ENCODE measurements at places on chromosomes 16 and 17.

DNA sequence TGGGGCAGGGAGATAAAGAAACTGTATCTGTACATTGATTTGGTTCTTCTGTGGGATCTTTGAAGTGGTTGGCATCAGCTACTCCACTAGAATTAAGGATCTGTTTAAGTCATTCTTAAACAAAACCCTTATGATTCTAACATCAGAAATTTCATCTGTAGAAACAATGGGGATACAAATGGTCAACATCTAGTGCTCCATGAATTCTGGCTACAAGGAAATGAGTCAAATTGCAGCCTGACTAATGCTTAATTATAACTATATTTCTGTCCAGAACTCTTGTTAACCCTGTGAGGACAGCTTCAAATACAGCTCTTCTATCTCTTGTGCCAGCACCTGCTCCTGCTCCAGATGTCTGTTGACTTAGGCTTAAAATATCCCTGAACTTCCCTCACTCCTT, 13.9 kb upstream of the GINS3 start:
- no peak for DNase-seq

- DNase-seq = no peak
These were observed 3.2 kb downstream of the ACSF3 start for GRCh38 chr16:89096768-89097391.

- no peak for DNase-seq
These were observed 39.5 kb downstream of the USP7 start for GRCh38 chr16:8924214-8924613.

DNA sequence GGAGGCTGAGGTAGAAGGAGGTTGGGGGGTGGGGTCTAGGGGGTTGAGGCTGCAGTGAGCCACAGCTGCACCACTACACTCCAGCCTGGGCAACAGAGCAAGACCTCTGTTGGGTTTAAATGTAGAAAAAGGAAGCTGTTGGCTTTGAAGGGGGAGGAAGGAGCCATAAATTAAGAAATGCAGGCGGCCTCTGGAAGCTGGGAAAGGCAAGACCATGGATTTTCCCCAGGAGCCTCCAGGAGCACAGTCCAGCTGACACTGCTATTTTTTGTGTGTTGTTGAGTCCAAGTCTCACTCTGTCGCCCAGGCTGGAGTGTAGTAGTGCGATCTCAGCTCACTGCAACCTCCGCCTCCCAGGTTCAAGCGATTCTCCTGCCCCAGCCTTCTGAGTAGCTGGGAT, 15.9 kb downstream of the LITAF start:
- DNase-seq = no peak

GRCh38 chr17:16181581-16181980, 33.8 kb downstream of the NCOR1 start:
- DNase-seq = no peak

DNA sequence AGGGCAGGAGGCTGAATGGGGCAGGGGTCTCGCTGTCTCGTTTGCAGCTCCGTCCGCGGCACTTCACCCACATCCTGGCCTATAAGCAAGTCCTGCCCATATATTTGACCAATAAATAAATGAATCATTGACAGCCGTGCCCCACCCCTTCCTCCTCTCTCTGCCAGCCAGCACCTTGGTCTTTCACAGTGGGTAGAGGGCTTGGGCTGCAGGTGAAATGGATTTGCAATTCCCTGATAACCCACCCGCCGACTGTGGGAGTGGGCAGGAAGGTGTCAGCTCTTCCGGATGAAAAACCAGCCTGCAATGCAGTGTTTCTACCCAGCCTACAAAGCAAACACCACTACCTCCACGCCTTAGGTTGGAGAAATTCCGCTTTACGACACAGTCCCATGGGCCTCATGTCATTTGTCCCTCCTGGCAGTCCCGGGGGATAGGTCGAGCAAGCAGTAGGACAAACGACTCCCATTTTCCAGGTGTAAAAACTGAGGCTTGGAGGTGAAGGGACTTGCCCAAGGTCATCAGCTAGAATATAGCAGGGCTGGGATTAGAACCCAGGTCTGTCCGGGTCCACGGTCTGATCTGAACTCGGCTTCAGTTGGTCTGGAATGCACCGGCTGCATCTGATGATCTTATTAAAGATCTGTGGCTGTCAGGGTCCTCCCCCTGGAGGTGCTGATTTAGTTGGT, 79.0 kb downstream of the ABCC1 start:
- DNase-seq = no peak

- DNase-seq = no peak
These were observed 232.5 kb downstream of the RAB11FIP4 start for GRCh38 chr17:31623990-31624389.

All from AML-193 (cell line).